Prostate gland (tissue), 2 donors: ENCODE measurements at places on chromosomes 3 and 15. TPM values are rescaled to one million over a fixed set of nuclear protein-coding genes. Genes with fewer than 3 reads are reported as not detected.

GRCh38 chr3:122415104-122415744 is 638 bp downstream of the WDR5B start:
- peak; percentile 41 for DNase-seq
- H3K27me3 ChIP-seq: no peaks in the 10 kb centered on the region
- H3K4me3 ChIP-seq: peak overlapping the region; percentile 61
- peak overlapping the region; percentile 93 for H3K27ac ChIP-seq

The CD200 gene
- 6.3 TPM for total RNA-seq

The ENTPD3 gene
- 2.4 TPM for total RNA-seq

GRCh38 chr15:59410391-59410896 is 27.5 kb upstream of the FAM81A start:
- H3K4me1 ChIP-seq: no peaks in the 10 kb centered on the region
- no peak for DNase-seq
- no peaks in the 10 kb centered on the region for H3K36me3 ChIP-seq

DNA sequence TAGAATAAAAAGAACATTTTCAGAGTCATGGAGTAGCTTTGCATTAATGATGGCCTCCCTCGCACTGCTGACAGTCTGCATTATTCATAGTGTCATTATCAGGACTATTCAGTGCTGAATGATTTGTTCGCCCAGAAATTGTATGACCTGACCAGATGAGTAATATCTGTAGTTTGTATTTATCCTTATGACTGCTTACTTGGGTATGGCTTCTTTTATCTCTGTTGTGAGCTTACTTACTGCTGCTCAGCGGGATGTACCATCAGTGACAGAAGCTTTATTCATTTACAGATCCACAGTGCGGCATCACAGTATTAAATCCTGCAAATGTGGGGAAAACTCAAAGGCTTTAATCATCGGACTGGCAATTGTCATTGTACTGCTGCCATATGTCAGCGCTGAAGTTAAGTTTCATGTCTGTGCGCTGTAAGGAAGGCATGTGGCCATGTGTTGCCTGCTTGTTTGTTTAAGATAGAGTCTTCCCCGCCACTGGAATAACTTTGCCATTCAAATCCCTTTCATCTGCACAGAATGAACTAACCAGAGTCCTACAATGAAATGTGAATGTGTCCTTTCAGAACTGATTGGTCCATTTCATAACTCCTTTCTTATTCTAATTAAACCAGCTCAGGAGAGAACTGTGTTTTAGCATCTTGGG is 262.2 kb downstream of the CHL1 start:
- DNase-seq: no peak
- no peak overlapping the region for H3K4me3 ChIP-seq
- H3K27ac ChIP-seq: no peak overlapping the region
- H3K4me1 ChIP-seq: no peaks in the 10 kb centered on the region
- H3K27me3 ChIP-seq: peaks cover 2% of the 10 kb centered on the region
- H3K36me3 ChIP-seq: no peaks in the 10 kb centered on the region

DNA sequence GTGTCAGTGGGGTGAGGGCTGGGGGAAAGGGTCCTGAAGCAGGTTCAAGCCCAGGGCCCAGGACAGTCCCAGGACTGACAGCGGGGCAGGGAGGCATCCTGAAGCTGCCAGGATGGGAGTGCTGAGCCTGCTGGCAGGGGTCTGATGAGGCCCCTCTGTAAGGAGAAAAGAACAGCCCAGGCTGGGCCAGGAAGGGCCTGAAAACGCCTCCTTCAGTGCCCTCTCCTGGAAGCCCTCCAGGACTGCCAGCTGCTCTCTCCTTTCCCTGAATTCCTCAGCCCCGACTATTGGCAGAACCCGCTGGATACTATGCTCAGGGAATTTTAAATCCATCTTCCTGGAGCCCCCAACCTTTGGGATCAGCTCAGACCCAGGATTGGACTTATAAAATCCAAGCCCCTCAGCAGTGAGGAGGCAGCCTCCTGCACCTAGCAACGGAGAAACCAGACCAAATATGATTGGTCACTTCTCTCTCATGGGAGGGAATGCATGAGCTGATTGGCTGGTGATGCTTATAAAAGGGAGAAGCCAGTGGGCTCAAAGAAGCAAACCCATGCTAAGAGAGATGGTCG is 203.5 kb upstream of the LINGO1 start:
- H3K27ac ChIP-seq: no peak overlapping the region
- H3K36me3 ChIP-seq: no peaks in the 10 kb centered on the region
- H3K27me3 ChIP-seq: no peaks in the 10 kb centered on the region

- H3K4me1 ChIP-seq: no peaks in the 10 kb centered on the region
- H3K4me3 ChIP-seq: no peak overlapping the region
- H3K36me3 ChIP-seq: no peaks in the 10 kb centered on the region
- no peak overlapping the region for H3K27ac ChIP-seq
- DNase-seq: no peak
Measured at GRCh38 chr3:3110749-3111361, 681 bp upstream of the IL5RA start.

DNA sequence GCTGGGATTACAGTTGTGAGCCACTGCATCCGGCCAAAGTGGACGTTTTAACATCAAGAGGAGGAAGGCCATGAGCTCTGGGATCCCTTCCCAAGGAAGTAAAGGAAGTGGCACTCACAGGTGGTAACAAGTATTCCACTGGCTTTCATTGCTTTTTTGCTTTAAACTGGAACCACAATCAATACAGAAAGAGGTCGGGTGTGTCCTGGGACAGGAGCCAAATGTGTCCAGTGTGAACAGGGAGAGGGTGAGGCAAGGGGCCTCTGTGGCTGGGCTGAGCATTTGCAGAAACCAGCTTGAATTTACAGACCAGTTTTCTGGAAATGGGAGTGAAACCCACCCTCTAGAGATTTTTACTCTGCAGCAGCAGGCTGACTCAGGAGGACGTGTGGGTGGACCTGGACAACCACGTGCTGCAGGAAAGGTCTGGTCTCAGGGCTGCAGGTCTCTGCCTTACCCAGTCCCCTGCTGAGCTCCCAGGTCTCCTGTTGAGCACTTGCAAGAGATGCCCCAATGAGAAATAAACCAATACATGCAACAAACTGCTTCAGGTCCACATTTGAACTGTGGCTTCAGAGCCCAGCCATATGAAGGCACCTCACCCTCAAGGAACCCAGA is 42.8 kb upstream of the TMEM115 start:
- H3K27ac ChIP-seq: no peak overlapping the region
- no peaks in the 10 kb centered on the region for H3K27me3 ChIP-seq
- no peak for DNase-seq
- H3K36me3 ChIP-seq: no peaks in the 10 kb centered on the region
- H3K4me1 ChIP-seq: no peaks in the 10 kb centered on the region

DNA sequence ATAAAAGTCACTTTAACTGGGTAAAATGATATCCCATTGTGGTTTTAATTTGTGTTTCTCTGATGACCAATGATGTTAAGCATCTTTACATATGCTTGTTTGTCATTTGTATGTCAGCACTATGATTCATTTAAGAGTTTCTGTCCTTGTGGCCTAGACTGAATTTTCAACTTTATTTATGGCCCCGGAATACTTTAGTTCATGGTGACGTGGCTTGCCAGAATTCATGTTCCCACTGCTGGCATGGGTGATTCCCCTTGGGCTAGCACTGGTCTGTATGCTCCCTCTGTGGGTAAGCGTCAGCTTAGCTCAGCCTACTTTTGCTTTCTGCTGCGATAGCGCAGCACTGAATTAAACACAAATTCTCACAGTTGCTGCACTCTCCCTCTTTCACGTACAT is 436.3 kb upstream of the SGO1 start:
- H3K4me1 ChIP-seq: no peaks in the 10 kb centered on the region
- H3K27me3 ChIP-seq: no peaks in the 10 kb centered on the region
- no peak overlapping the region for H3K4me3 ChIP-seq
- DNase-seq: no peak

- H3K4me3 ChIP-seq: no peak overlapping the region
- H3K4me1 ChIP-seq: no peaks in the 10 kb centered on the region
- no peak for DNase-seq
- H3K27me3 ChIP-seq: no peaks in the 10 kb centered on the region
Measured at GRCh38 chr15:68389936-68390817, 41.8 kb downstream of the ITGA11 start.

DNA sequence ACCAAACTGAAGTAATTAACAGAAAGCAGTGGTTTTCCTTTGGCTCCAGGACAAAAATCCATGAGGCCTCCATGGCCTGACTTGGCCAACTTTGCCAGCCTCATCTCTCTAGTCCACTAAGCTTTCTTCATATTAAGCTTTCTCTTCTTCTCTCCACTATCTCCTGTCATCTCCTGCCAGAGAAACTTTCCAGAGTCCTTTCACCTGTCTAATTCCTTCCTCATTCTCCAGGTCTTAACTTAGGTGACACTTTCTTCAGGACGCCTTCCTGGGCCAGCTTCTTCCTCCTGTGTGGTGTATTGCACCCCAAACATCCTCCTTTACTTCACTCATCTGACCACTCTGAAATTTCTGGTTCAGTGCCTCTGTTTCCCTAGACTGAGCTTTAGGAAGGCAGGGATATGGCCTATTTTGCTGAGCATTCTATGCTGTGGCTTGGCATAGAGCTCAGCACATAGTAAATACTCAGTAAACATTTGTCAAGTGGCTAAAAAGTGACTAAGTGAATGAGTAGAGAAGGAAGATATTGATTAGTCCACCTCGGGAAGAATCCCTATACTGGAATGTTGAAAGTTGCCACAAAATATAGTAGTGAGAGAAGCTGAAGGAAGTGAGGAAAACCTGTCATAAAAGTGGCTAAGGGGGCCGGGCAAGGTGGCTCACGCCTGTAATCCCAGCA is 34.6 kb upstream of the IGF2BP2 start:
- no peak overlapping the region for H3K4me3 ChIP-seq
- H3K4me1 ChIP-seq: no peaks in the 10 kb centered on the region
- no peaks in the 10 kb centered on the region for H3K27me3 ChIP-seq
- no peaks in the 10 kb centered on the region for H3K36me3 ChIP-seq
- no peak overlapping the region for H3K27ac ChIP-seq

DNA sequence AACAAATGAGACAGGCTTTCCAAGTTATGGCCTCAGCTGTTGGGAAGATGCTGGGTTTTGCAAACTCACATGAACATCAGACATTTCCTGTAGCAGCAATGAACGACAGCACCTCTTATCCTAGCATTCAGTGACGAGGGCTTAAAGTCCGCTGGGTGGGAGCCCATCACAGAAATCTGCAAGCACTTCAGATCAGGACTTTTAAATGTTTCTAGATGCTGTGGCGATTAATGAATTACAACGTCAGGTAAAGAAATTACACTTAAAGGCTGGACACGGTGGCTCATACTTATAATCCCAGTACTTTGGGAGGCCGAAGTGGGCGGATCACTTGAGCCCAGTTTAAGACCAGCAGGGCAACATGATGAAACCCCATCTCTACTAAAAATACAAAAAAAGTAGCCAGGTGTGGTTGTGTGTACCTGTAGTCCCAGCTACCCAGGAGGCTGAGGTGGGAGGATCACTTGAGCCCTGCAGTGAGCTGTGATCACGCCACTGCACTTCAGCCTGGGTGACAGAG is 3.9 kb downstream of the AEN start:
- H3K36me3 ChIP-seq: no peaks in the 10 kb centered on the region
- peaks cover 6% of the 10 kb centered on the region for H3K4me1 ChIP-seq
- H3K27ac ChIP-seq: peak overlapping the region; percentile 79
- H3K27me3 ChIP-seq: no peaks in the 10 kb centered on the region

GRCh38 chr3:129605203-129605921 is 1.1 kb downstream of the PLXND1 start:
- peak overlapping the region; percentile 45 for H3K4me3 ChIP-seq
- no peaks in the 10 kb centered on the region for H3K4me1 ChIP-seq
- H3K27me3 ChIP-seq: no peaks in the 10 kb centered on the region
- no peaks in the 10 kb centered on the region for H3K36me3 ChIP-seq

DNA sequence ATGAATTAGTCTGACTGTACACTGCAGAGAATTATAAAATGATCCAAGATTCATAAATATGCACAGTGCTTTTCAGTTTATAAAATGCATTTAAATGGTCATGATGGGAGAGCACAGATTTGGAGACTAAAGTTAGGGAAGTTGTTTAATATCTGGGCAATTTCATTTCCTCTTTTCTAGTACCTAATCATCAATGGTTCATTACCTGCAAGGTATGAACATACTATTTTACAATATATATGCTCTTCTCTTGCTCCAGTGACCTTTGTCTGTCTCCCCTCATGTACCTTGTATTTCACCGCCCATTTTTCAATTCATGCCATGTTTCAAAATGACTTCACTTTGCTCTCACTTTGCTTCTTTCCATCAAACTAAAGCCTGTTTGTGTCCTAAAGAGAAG is 114.5 kb downstream of the SUCNR1 start:
- H3K27me3 ChIP-seq: no peaks in the 10 kb centered on the region
- no peak overlapping the region for H3K4me3 ChIP-seq
- no peaks in the 10 kb centered on the region for H3K4me1 ChIP-seq
- DNase-seq: no peak
- no peak overlapping the region for H3K27ac ChIP-seq
